ENCODE measurements at places on chromosomes 4 and X.
A peak's percentile ranks its signal among the peaks of the same experiment; 100 is the strongest.

DNA sequence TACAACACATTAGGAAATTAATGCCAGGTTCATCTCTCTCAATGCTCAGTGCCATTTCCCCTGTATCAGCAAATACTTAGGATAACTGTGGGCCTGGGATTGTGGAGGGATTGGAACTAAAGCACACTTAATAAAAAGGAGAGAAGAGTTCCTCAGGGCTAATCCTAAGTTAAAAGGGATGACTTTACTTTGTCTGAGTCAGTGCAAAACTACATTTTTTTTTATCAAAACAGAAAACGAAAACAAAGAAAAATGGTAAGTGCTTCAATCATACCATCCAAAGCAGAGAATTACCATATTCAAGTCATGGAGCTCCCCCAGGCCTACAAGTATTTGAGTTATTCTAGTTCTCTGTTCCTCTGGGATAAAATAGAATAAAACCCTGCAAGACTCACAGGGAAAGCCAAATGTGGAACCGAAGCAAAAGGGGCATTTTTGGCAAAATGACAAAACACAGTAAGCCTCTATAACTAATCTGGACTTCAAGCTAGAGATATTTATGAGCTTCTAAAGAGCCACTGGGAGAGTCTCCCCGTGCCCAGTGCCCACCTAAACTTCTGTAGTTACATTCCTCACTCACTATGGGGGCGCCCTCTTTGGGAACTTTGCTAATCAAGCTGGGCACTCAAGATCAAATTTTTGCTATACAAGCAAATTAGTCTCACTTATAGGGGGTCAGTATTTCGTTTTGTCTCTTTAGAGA is 53.4 kb downstream of the PALLD start:
- DNase-seq, result no peak

- DNase-seq, result no peak
These were observed 39.0 kb upstream of the GPM6B start for GRCh38 chrX:13855689-13856450.

- no peak for DNase-seq
These were observed 293.6 kb upstream of the PUDP start for GRCh38 chrX:7441586-7441985.

DNA sequence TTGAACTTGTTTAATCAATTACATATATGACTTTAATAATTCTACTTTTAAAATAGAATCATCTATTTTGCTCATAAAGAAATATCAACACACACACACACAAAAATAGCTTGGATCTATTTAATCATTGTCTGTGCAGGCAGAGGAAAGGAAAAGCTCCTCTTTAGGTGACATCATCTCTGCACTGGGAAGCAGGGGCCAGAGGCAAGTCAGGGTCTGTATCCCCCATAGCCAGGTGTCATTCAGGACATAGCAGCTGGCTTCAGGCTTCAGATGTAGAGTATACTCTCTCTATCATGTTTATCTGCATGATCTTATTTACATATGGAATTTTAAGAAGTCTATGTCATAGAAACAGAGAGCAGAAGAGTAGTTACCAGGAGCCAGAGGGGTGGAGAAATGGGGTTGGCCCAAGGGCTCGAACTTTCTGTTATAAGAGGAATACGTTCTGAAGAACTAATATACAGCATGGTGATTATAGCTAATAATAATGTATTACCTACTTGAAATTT is 110.4 kb upstream of the LDB2 start:
- DNase-seq, result no peak

DNA sequence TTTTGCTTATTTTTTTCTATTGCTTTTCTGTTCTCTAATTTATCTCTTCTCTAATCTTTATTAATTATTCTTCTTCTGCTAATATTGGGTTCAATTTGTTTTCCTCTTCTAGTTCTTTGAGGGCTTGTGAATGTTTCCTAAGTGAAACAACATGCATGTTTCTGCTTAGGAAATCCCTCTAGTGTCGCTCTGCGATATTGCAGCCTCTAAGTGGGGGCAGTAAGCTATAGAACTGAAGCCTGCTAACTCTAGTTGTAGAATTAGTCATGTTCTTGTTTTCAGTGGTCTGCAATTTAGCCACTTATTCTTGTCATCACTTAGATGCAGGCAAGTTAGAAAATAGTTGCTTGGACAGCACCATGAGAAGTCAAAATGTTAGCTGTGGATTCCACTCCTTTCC is 222.6 kb downstream of the SPIN4 start:
- no peak for DNase-seq

- DNase-seq, result no peak
These were observed 141.5 kb downstream of the GLRA2 start for GRCh38 chrX:14670819-14671218.

- no peak for DNase-seq
These were observed 110.6 kb downstream of the TTC29 start for GRCh38 chr4:146835096-146835495.

DNA sequence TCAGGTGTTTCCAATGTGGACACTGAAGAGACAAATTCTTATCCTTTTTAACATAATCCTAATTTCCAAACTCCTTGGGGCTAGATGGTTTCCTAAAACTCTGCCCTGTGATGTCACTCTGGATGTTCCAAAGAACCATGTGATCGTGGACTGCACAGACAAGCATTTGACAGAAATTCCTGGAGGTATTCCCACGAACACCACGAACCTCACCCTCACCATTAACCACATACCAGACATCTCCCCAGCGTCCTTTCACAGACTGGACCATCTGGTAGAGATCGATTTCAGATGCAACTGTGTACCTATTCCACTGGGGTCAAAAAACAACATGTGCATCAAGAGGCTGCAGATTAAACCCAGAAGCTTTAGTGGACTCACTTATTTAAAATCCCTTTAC is 18.6 kb downstream of the TLR7 start:
- no peak for DNase-seq

GRCh38 chrX:45710081-45710801 is 509.6 kb upstream of the DIPK2B start:
- DNase-seq, result no peak

DNA sequence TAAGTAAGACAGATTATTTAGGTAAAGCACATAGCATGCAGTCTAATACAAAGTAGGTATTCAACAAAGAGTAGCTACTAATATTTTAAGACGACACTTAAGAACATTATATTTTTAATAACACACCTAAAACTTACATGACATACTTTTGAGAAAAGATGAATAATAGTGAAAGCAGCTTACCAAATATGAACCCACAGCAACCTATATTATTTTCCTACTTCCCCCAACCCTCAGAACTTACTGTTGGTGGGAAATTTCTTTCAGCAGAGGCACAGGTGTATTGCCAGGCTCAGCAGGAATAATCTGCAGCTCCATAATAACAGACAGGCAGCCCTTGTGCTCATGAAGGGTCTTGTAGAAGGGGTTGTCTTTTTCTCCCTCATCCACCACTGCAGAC is 498.9 kb downstream of the GLUD2 start:
- DNase-seq, result no peak

- peak; percentile 6 for DNase-seq
These were observed 26.5 kb upstream of the XIAP start for GRCh38 chrX:123833387-123833786.

DNA sequence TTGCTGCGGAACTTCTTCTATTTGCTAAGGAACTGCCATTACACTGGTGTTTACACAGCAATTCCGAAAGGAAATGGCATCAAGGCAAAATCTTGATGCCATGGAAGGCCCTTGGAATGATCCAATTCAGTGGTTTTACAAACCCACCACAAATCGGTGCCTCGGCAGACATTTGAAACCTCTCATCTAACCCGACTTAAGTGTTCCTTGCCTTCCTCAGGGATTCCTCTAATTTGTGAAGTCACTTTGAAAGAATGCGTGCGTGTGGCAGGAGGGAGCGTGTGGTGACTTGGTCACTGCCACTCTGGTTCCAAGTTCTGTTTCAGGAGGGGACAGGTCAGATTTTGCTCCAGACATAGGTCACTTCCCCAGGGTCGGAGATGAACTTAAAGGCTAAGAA is 4.8 kb downstream of the NOP14 start:
- DNase-seq, result no peak

DNA sequence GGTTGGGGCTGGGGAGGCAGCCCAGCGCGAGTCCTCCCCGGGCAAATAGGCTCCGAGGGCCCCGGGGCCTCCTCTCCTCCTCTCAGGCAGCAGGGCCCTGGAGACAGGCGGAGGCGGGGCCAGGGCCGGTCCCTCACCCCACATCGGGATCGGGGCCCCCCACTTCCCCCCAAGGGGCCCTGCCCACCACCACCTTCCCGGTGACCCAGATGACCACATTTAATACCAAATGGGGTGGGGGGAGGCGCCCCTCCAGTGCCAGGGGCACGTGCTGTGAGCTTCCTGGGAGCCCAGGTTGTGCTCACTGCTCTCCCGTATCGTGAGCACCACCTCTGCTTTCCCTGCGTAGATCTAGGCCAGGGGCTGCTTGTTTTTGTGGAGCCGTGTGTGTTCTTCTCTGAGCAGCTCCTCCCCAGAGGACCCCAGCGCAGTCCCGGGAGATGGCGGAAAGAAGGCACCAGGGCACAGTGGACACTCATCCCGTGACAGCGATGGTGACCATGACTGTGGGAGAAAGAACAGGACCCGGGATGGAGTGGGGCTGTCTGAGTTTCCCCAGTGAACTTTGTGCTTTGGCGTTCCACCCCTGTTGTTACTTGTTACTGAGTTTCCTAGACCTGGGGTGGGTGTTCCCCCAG is 2.1 kb downstream of the PNMA6A start:
- no peak for DNase-seq

- no peak for DNase-seq
These were observed 49.4 kb downstream of the FHL1 start for GRCh38 chrX:136196691-136197155.

DNA sequence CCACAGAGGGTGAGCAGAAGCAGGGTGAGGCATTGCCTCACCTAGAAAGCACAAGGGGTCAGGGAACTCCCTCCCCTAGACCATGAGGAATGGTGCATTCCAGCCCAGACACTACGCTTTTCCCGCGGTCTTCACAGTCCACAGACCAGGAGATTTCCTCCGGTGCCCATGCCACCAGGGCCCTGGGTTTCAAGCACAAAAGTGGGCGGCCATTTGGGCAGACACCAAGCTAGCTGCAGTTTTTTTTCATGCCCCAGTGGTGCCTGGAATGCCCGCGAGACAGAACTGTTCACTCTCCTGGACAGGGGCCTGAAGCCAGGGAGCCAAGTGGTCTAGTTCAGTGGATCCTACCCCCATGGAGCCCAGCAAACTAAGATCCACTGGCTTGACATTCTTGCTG is 12.8 kb downstream of the NAP1L3 start:
- DNase-seq, result no peak

GRCh38 chr4:1570291-1571164 is 113.6 kb downstream of the FAM53A start:
- DNase-seq, result no peak

GRCh38 chrX:13397878-13398818 is 78.3 kb upstream of the ATXN3L start:
- DNase-seq, result no peak

GRCh38 chrX:129077424-129078170 is 445.7 kb downstream of the SMARCA1 start:
- DNase-seq, result no peak

- DNase-seq, result no peak
These were observed 71.3 kb upstream of the ENOX2 start for GRCh38 chrX:130974323-130974722.

DNA sequence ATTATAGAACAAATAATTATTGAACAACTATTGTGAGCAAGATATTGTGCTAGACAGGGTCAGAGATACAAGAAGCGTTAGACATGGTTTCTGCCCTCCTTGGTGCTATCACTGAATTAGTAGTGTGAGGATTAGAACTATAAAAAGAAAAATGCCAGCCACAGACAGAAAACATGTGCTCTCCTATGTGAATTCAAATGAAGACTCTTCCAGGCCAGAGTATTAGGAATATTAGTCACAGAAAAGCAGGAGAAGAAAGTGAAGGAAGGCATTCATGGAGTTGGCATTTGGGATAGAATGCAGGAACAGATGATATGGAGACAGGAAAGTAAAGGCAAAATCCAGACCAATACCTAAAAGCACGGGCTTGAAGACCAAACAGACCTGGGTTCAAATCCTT is 179.6 kb upstream of the TENM3 start:
- DNase-seq, result no peak

DNA sequence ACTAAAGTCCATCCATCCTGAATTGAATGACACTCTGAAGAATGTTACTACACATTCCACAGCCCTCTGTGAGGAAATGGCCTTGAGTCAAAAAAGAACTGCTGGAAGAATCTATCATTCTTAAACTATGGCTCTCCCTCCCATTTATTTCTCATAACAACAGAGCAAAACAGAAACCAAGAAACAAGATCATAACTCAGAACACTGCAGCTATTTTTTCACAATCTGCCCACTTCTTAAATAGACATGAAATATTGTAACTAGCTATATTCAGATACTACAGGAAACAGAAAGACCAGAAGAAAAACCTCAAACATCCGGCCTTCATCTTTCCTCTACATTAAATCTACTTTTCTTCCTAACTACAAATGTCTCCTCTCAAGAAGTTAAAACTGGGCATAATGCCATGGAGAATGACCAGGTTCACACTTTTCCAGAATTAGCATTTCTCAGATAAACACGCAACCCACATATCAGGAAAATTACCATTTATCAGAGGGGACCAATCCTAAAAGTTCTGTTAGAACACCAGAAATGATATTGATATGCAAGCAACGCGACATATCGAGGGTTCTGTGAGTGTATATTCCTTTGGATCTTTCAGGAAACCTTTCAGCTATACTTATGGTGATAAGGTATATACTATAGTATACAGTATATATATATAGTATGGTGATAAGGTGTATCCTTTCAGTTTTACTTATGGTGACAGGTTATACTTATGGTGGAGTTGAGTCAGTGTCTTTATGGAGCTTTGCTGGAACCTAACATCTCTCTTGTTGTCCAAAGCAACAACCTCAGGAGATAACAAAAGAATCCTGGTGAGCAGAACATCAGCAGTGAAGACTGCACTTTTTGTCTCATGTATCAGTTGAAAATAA is 60.4 kb upstream of the IRF2 start:
- DNase-seq, result no peak

- DNase-seq, result no peak
These were observed 700 bp downstream of the SLC26A1 start for GRCh38 chr4:992297-993110.

Data from stimulated activated CD8-positive, alpha-beta memory T cell treated with anti-CD3 and anti-CD28 coated beads, Interleukin-7, amount 100 ng/mL, for 1 hour (primary cell).